NCI-H748 treated with DMSO at 0.1 percent for 48 hours (cell line): ENCODE measurements at places on chromosomes 2 and 18.

DNA sequence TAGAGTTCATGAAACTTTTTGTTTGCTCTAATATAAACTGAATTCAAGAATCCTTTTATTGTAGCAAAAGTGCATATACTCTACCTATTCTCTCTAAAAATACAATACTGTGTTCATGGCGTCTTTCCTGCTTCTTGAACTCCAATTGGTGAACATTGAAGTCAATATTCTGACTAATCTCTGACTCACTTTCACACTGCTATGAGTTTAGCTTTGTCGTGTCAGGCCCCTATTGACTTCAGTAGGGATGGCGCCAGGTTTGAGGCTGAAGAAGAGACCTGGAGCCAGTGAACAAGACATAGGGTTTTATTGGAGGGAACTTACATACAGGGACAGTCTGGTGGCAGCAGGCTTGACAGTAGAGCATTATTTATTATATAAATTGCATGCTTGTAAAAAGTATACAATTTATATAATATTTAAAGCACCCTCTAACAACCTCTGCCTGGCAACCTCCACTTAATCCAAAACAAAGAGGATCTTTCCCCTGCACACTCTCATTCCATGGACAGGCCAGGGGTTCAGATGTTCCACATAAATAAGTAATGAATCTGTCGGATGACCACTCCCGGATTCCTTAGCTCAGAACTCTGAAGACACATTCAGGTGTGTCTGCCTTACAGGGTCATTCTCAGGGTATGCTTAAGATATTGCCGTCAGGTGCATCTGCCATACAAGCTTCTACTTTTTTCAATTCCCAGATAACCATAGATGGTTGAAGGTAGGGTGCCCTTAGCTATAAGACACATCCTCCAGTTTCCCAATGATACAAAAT lies 141.0 kb downstream of the CERS6 start:
- DNase-seq = no peak

- DNase-seq = no peak
These were observed 34.7 kb downstream of the CRACDL start for GRCh38 chr2:98901291-98901690.

DNA sequence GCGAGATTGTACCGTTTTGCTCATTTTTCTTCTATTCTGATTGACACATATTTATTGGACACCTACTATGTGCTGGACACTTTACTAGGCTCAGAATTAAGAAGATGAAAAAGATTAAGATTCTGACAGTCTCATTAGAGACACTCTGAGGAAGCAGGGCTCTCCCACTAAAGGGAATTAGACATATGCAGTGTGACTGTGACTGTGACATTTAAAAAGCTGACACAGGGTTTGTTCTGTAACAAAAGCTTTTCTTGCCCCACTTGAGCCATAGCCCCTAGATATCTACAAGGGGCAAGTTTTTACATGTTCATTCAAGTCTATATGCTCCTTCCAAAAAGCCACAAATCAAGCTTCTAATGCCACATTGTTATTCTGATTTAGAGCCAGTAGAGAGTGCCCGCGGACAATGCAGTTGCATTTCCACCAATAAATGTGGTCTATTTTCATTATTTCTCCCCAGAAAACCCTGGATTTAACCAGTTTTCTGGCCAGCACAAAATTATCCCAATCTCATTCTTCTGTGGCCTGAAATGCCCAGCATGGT lies 9.8 kb downstream of the ARHGAP25 start:
- no peak for DNase-seq

- no peak for DNase-seq
These were observed 797 bp downstream of the TTC32 start for GRCh38 chr2:19900931-19901441.

DNA sequence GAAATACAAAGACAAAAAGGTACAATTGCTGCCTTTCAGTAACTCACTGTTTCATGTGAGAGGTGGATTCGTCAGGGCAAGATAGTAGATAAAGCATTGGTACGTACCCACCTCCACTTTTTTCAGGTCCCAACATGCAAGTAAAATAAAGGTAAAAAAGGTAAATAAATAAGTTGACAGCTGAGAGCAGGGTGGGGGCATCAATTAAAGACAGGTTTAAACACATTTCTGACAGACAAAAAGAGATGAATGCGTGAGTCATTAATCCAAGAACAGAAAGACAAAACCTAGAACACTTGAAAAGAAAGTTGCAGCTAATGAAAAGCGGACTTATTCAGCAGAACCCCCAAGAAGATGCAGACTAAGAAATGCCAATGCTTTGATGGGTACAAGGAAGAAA lies 979.6 kb upstream of the CDH2 start:
- no peak for DNase-seq
